Aorta (tissue), 5 donors: ENCODE measurements at places on chromosomes 12 and 14. TPM values are rescaled to one million over a fixed set of nuclear protein-coding genes. Genes with fewer than 3 reads are reported as not detected.
A peak's percentile ranks its signal among the peaks of the same experiment; 100 is the strongest.

DNA sequence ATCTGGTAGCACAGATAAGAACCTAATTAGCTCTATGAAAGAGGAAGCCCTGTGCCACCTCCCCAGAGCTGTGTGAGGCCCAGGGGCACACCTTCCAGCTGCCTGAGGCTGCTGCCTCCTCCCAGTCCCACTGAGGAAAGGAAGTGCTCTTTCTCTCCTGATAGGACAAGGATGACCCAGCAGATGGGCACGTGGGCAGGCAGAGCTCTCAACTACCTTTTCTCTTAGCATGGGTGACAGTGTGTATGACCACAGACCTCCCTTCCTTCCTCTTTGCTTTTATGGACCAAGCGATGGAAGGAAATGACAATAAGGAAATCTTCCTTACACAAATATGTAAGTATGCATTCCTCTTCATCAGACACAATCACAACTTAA lies 127.6 kb upstream of the AMIGO2 start:
- no peak for DNase-seq
- no peaks in the 10 kb centered on the region for H3K27me3 ChIP-seq
- H3K27ac ChIP-seq, result no peak overlapping the region
- no peak overlapping the region for H3K4me3 ChIP-seq
- no peaks in the 10 kb centered on the region for H3K36me3 ChIP-seq
- H3K4me1 ChIP-seq, result peaks cover 2% of the 10 kb centered on the region

- H3K27ac ChIP-seq, result peak overlapping the region; percentile 69
- peaks cover 3% of the 10 kb centered on the region for H3K4me1 ChIP-seq
- H3K27me3 ChIP-seq, result no peaks in the 10 kb centered on the region
- H3K36me3 ChIP-seq, result no peaks in the 10 kb centered on the region
Observed at GRCh38 chr12:12898136-12898717, 6.9 kb downstream of the GPRC5A start.

DNA sequence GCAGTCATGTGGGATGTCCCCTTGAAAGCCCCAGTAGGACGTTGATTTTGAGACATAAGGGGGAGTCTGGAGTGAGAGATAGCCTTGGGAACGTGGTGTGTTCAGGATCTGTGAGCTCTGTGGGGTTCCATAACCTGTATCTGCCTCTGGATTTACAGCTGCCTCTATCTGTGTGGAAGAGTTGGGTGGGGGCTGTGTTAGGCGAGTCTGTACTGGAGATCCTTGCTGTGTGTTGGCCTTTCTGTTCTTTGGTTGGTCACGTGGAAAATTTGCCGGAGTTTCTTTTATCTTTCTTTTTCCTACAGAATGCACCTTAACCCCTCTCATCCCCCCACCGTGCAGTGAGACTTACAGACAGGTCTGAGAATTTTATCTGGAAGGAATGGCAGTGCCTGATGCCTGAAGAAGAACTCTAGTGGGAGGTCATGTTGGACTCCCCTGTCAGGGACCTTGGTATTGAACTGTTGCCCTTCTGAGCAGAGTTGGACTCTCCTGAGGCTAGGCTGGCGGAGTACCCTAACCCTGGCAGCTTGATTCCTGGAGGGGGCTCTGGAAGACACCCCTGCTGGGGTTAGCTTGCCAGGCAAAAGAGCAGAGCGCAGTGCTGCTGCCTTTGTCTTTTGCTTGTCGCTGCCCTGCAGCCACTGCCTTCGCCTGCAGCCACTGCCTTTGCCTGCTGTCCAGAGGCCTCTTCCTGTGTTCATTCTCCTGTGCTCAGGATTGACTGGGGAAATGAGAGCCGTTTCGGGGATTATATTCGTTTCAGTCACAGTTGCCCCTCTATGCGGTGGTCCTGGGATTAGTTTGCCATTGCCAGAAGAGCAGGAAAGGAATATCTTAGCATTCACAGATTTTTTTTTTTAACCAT lies 34.1 kb downstream of the ZNF664 start:
- H3K27ac ChIP-seq, result no peak overlapping the region
- no peak overlapping the region for H3K4me3 ChIP-seq
- H3K27me3 ChIP-seq, result no peaks in the 10 kb centered on the region
- H3K4me1 ChIP-seq, result no peaks in the 10 kb centered on the region

- H3K4me1 ChIP-seq, result no peaks in the 10 kb centered on the region
- H3K36me3 ChIP-seq, result no peaks in the 10 kb centered on the region
- H3K27me3 ChIP-seq, result peaks cover 2% of the 10 kb centered on the region
- DNase-seq, result no peak
- no peak overlapping the region for H3K27ac ChIP-seq
- no peak overlapping the region for H3K4me3 ChIP-seq
Observed at GRCh38 chr12:68111995-68112394, 47.5 kb downstream of the IFNG start.

DNA sequence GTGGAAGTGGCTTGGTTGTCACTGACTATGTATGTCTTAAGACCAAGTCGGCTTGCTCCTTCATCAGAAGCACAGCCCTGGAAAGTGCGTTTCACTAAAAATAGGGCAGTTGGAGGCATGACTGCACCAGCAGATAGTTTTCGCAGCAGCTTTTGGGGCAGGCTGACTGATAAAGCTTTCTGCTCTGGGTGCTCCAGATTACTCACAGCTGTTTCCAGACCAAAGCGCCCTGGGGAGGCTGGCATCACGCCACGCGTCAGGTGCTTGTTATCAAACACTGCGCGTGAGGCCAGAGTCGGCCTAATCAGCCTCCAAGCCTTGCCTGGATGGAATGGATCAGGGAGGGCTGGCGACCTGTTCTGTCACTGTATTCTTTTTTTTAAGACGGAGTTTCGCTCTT lies 13.3 kb upstream of the LRRC10 start:
- H3K27me3 ChIP-seq, result no peaks in the 10 kb centered on the region
- no peak overlapping the region for H3K27ac ChIP-seq
- H3K36me3 ChIP-seq, result no peaks in the 10 kb centered on the region
- H3K4me1 ChIP-seq, result no peaks in the 10 kb centered on the region

DNA sequence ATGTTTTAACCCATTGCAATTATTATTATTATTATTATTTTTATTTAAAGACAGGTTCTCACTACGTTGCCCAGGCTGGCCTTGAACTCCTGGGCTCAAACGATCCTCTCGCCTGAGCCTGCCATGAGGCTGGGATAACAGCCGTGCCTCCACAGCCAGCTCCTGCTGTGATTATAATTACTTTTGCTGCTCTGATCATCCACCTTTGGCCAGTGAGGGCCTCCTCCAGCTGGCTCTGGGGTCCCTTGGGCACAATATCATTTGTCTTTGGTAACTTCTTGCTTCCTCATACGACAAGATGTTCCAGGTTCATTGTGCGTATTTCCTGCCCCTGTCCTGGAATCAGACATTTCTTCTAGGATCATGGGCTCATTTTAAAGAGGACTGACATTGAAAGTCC lies 28.4 kb downstream of the LRTM2 start:
- H3K4me1 ChIP-seq, result no peaks in the 10 kb centered on the region
- no peak for DNase-seq
- H3K36me3 ChIP-seq, result no peaks in the 10 kb centered on the region
- H3K4me3 ChIP-seq, result no peak overlapping the region

- no peaks in the 10 kb centered on the region for H3K27me3 ChIP-seq
- H3K36me3 ChIP-seq, result no peaks in the 10 kb centered on the region
- no peak overlapping the region for H3K4me3 ChIP-seq
- no peaks in the 10 kb centered on the region for H3K4me1 ChIP-seq
- no peak for DNase-seq
Observed at GRCh38 chr12:131363393-131363792, 347.5 kb upstream of the SFSWAP start.

DNA sequence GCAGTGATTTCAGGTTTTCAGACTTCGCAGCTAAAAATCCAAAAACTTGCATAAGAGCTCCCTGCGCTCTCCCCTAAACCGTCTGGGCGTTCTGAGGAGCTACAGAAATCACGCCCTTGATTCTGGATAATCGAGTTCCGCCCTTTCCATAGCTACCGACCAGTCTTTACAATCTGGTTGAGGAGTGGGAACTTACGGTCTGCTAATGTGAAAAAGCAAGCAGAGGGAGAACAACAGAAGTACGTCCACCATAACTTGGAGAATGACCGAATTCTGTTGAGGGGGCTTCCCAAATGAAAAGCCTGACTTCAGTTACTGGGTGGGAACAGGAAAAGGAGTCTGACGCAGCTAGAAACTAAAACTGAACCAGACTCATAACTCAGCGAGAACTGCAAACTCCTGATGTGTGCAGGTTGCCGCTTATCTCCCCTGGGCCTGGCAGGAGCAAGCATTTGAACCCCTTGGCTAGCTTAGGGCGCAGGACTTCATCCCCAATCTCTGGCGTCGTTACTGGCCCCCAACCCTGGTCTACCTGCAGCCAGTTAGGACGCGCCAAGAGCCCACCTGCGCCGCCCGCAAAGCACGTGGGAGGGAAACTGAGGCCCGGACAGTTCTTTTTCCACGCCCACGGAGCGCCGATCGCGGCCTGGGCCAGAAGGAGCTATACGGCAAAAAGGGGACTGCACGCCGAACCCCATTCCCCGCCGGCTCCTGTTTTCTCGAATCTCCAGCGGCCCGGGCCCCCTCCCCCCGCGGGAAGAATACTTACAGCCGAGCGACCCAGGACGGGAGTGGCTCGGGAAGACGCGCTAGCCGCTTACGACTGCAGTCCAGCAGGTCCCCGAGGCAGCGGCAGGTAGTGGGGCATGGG lies 838 bp downstream of the LRIG3 start:
- no peaks in the 10 kb centered on the region for H3K27me3 ChIP-seq
- peak; percentile 59 for DNase-seq
- peak overlapping the region; percentile 61 for H3K4me3 ChIP-seq
- no peaks in the 10 kb centered on the region for H3K36me3 ChIP-seq

Gene KRT83
- not detected for polyA plus RNA-seq

Gene CHGA
- polyA plus RNA-seq, result 0.13 TPM

Gene TAS2R20
- 0.49 TPM for polyA plus RNA-seq

Gene FGF23
- polyA plus RNA-seq, result not detected

Gene RFX4
- polyA plus RNA-seq, result not detected

Gene TRIM9
- polyA plus RNA-seq, result 0.25 TPM

Gene KRT78
- 2.0 TPM for polyA plus RNA-seq
